ENCODE measurements at places on chromosomes 2 and 18.

GRCh38 chr2:172870396-172870795 is 134.8 kb downstream of the RAPGEF4 start:
- DNase-seq = no peak

DNA sequence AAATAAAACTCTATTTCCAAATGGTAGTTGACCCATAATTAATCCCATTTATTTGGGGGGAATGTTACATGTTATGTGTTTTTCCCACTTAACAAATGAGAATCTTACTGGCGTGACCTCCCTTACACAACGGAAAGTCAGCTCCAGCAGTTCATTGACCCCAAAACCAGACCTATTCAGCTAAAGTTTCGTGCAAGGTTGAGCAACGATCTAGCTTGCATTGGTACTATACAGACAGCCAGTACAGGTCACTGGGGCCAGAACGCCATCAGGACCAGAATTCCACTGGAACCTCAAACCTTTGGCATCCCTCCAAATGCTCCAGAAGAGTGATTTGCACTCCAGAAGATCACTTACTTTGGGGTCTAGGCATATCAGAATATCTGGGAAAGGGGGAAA is 6.8 kb upstream of the CTAGE1 start:
- no peak for DNase-seq

DNA sequence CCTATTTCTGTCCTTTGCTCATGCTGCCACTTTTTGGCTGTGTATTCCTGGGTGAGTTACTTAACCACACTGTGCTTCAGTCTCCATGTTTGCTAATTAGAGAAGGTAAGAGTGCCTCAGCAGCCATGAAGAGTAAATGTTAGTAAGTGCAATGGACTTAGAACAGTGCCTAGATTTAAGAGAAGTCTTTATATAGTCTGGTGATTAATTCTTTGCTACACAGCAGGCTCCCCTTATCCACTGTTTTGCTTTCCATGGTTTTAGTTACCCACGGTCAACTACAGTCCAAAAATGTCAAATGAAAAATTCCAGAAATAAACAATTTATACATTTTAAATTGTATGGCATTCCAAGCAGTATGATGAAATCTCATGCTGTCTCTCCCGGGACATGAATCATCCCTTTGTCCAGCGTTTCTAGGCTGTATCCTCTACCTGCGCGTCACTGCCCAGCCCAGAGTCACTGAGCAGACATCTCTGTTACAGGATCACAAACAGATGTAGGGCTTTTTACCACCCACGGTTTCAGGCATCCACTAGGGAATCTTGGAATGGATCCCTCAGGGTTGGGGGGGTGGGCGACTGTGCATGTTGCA is 91.0 kb downstream of the CTIF start:
- no peak for DNase-seq

GRCh38 chr2:233080836-233081229 is 20.7 kb downstream of the INPP5D start:
- no peak for DNase-seq

DNA sequence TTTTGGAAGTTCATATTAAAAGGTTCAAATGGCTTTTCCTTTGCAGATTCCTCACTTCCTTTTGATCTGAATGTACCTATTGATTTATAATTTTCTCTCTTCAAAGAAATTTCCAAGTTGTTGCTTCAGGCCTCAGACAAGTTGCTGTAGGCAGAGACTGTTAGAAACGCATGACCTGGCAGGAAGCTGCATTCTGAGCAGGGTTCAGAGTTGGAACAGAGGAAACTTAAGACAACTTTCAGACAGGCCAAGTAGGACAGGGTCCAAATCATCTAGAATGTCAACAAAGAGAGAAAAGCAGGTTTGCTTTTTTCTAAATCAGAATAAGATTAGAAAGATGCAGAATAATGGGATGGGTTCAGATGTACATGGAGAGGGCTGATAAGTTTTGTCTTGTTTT is 416.3 kb downstream of the LRP1B start:
- DNase-seq = no peak

All from CD8-positive, alpha-beta memory T cell (primary cell).